ENCODE measurements at places on chromosomes 7 and 10. TPM values are rescaled to one million over a fixed set of nuclear protein-coding genes. Genes with fewer than 3 reads are reported as not detected.
A peak's percentile ranks its signal among the peaks of the same experiment; 100 is the strongest.

- H3K27ac ChIP-seq: peak overlapping the region; percentile 53
- H3K27me3 ChIP-seq: no peaks in the 10 kb centered on the region
- H3K36me3 ChIP-seq: peaks cover 21% of the 10 kb centered on the region
- DNase-seq: peak; percentile 69
- peaks cover 24% of the 10 kb centered on the region for H3K4me1 ChIP-seq
Observed at GRCh38 chr10:6382081-6382480, 179.3 kb downstream of the PFKFB3 start.

GRCh38 chr10:3500408-3500856 is 284.6 kb downstream of the KLF6 start:
- H3K27ac ChIP-seq: no peak overlapping the region
- no peak overlapping the region for H3K4me3 ChIP-seq
- no peaks in the 10 kb centered on the region for H3K4me1 ChIP-seq
- DNase-seq: no peak

- no peaks in the 10 kb centered on the region for H3K36me3 ChIP-seq
- H3K4me1 ChIP-seq: no peaks in the 10 kb centered on the region
- no peak overlapping the region for H3K4me3 ChIP-seq
- no peaks in the 10 kb centered on the region for H3K27me3 ChIP-seq
- no peak overlapping the region for H3K27ac ChIP-seq
Observed at GRCh38 chr10:48940372-48940771, 732 bp upstream of the LRRC18 start.

- H3K4me1 ChIP-seq: no peaks in the 10 kb centered on the region
- H3K27me3 ChIP-seq: no peaks in the 10 kb centered on the region
- H3K4me3 ChIP-seq: no peak overlapping the region
- no peak overlapping the region for H3K27ac ChIP-seq
- DNase-seq: no peak
- peaks cover 46% of the 10 kb centered on the region for H3K36me3 ChIP-seq
Observed at GRCh38 chr7:158666401-158666800, 38.2 kb downstream of the NCAPG2 start.

GRCh38 chr7:155053002-155053401 is 17.1 kb upstream of the HTR5A start:
- peaks cover 5% of the 10 kb centered on the region for H3K27me3 ChIP-seq
- no peak for DNase-seq
- no peaks in the 10 kb centered on the region for H3K36me3 ChIP-seq
- no peaks in the 10 kb centered on the region for H3K4me1 ChIP-seq
- H3K27ac ChIP-seq: no peak overlapping the region

Gene PLPP4
- total RNA-seq: not detected

Gene ASZ1
- not detected for total RNA-seq

Gene RGR
- not detected for total RNA-seq

Gene ZNF862
- total RNA-seq: 12.4 TPM

DNA sequence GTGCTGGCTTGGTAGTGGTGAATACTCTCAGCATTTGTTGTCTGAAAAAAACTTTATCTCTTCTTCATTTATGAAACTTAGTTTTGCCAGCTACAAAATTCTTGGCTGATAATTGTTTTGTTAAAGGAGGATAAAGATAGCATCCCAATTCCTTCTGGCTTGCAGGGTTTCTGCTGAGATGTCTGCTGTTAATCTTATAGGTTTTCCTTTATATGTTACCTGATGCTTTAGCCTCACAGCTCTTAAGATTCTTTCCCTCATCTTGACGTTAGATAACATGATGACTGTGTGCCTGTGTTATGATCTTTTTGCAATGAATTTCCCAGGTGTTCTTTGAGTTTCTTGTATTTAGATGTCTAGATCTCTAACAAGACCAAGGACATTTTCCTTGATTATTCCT is 9.9 kb upstream of the MRPS33 start:
- peaks cover 6% of the 10 kb centered on the region for H3K36me3 ChIP-seq
- no peak overlapping the region for H3K4me3 ChIP-seq
- H3K27me3 ChIP-seq: peaks cover 14% of the 10 kb centered on the region
- H3K4me1 ChIP-seq: peaks cover 10% of the 10 kb centered on the region

GRCh38 chr7:31710171-31710570 is 23.2 kb downstream of the PPP1R17 start:
- no peak overlapping the region for H3K27ac ChIP-seq
- no peaks in the 10 kb centered on the region for H3K27me3 ChIP-seq
- H3K4me1 ChIP-seq: no peaks in the 10 kb centered on the region
- no peaks in the 10 kb centered on the region for H3K36me3 ChIP-seq
- H3K4me3 ChIP-seq: no peak overlapping the region
- DNase-seq: no peak

DNA sequence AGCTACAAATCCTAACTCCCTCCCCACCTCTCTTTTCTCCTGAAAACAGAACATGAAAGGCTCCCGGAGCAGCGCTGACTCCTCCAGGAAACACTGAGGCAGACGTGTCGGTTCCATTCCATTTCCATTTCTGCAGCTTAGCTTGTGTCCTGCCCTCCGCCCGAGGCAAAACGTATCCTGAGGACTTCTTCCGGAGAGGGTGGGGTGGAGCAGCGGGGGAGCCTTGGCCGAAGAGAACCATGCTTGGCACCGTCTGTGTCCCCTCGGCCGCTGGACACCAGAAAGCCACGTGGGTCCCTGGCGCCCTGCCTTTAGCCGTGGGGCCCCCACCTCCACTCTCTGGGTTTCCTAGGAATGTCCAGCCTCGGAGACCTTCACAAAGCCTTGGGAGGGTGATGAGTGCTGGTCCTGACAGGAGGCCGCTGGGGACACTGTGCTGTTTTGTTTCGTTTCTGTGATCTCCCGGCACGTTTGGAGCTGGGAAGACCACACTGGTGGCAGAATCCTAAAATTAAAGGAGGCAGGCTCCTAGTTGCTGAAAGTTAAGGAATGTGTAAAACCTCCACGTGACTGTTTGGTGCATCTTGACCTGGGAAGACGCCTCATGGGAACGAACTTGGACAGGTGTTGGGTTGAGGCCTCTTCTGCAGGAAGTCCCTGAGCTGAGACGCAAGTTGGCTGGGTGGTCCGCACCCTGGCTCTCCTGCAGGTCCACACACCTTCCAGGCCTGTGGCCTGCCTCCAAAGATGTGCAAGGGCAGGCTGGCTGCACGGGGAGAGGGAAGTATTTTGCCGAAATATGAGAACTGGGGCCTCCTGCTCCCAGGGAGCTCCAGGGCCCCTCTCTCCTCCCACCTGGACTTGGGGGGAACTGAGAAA is 30.4 kb downstream of the PFKFB3 start:
- no peaks in the 10 kb centered on the region for H3K27me3 ChIP-seq
- DNase-seq: no peak
- H3K4me1 ChIP-seq: peaks cover 6% of the 10 kb centered on the region
- no peak overlapping the region for H3K4me3 ChIP-seq
- no peak overlapping the region for H3K27ac ChIP-seq
